CD4-positive, alpha-beta memory T cell (primary cell): ENCODE measurements at places on chromosomes 7 and 10. TPM values are rescaled to one million over a fixed set of nuclear protein-coding genes. Genes with fewer than 3 reads are reported as not detected.

DNA sequence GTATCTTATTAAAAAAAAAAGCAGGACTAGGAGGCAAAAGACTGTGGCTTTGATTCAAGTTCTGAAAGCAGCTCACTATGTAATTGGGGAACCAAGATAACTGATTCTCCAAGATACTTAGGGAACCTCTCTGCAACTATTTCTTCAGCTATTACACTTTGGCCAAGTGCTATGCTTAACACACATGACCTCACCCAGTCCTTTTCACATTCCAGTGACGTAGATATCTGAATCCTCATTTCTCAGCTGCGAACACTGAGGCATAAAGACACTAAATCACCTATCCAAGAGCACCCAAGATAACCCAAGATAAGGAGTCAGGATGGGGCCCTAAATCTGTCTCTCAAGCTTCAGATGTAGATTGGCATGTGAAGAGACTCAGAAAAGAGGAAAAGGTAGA lies 133.6 kb downstream of the GLI3 start:
- no peak overlapping the region for H3K4me3 ChIP-seq
- H3K36me3 ChIP-seq, result no peaks in the 10 kb centered on the region
- H3K4me1 ChIP-seq, result no peaks in the 10 kb centered on the region

GRCh38 chr10:98696516-98696915 lies 249.8 kb upstream of the HPS1 start:
- DNase-seq, result no peak
- H3K36me3 ChIP-seq, result no peaks in the 10 kb centered on the region
- no peak overlapping the region for H3K4me3 ChIP-seq
- H3K27ac ChIP-seq, result no peak overlapping the region
- no peaks in the 10 kb centered on the region for H3K27me3 ChIP-seq

DNA sequence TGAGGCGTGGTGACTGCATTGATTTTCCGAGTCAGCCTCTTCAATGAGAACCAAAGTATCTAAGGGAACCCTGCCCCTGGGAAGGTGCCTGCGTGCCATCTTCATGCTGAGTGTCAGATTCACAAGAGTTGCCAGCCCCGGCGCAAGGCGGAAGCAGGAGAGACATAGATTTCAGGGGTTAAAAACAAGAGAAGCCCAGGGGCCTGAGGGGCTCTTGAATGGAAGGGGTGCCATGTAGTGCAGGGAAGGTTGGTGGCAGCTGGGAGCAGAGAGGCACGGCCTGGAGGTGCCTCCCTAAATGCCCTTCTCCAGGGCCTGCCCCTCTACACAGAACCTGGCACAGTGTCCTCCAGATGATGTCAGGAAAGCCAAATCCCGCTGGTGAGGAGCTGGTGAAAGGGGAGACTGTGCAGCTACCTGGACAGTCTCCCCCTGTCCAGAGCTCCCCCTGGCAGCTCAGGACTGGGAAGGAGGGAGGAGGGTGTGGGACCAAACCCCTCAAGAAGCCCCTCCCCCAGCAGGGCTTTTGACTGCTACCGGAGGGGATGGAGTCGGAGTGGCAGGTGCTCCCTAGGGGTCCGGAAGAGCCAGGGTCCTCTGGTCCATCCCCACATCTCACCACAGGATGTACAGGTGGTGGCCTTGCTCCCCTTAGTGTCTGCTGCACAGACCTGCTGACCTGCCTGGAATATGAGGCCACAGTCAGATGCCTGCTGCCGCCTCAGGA lies 137.9 kb downstream of the TCERG1L start:
- no peak overlapping the region for H3K27ac ChIP-seq
- no peaks in the 10 kb centered on the region for H3K27me3 ChIP-seq
- no peaks in the 10 kb centered on the region for H3K4me1 ChIP-seq

- no peak overlapping the region for H3K4me3 ChIP-seq
- no peaks in the 10 kb centered on the region for H3K27me3 ChIP-seq
- peaks cover 18% of the 10 kb centered on the region for H3K36me3 ChIP-seq
- peak; percentile 45 for DNase-seq
These were observed 25.7 kb downstream of the SUV39H2 start for GRCh38 chr10:14904316-14904732.

- no peaks in the 10 kb centered on the region for H3K36me3 ChIP-seq
- no peaks in the 10 kb centered on the region for H3K27me3 ChIP-seq
- H3K4me1 ChIP-seq, result no peaks in the 10 kb centered on the region
- DNase-seq, result no peak
- no peak overlapping the region for H3K27ac ChIP-seq
These were observed 28.0 kb upstream of the SLC39A12 start for GRCh38 chr10:17923728-17924127.

- DNase-seq, result no peak
- no peak overlapping the region for H3K4me3 ChIP-seq
- H3K36me3 ChIP-seq, result no peaks in the 10 kb centered on the region
- no peaks in the 10 kb centered on the region for H3K27me3 ChIP-seq
- H3K27ac ChIP-seq, result no peak overlapping the region
- no peaks in the 10 kb centered on the region for H3K4me1 ChIP-seq
These were observed 106.7 kb upstream of the LAMB4 start for GRCh38 chr7:108236681-108237415.

DNA sequence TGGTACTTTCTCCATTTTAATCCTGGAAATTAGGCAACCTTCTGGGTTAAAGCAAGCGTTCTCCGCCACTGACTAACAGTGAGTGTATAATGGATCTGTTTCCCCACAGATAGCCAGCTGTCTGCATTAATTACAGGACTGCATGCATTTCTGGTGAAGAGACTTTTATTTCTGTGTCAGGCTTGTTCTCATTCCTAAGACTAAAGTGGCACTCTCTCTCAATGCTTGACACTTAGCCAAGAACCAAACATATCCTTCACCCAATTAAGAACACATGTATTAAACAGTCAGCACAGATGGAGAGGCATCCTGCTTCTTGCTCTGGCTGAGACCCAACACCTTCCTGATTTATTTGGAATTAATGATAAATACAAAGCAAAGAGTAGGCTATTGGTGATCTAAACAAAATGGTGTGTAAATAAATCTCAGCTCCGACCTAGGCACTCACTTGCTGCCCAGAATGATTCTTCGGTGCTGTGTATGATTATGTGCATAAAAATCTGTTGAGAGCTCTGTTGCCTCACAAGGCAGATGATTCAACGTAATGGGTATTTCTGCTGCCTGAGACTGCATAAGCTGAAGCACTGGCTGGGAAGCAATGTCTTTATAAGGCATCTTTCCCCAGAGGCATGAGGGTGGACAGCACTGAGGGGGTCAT lies 16.8 kb downstream of the CALU start:
- H3K4me1 ChIP-seq, result no peaks in the 10 kb centered on the region
- H3K4me3 ChIP-seq, result no peak overlapping the region
- H3K36me3 ChIP-seq, result peaks cover 41% of the 10 kb centered on the region
- DNase-seq, result no peak
- no peak overlapping the region for H3K27ac ChIP-seq

- peaks cover 20% of the 10 kb centered on the region for H3K4me1 ChIP-seq
- H3K27me3 ChIP-seq, result no peaks in the 10 kb centered on the region
- DNase-seq, result no peak
These were observed 149.6 kb downstream of the BICC1 start for GRCh38 chr10:58662314-58662713.

DNA sequence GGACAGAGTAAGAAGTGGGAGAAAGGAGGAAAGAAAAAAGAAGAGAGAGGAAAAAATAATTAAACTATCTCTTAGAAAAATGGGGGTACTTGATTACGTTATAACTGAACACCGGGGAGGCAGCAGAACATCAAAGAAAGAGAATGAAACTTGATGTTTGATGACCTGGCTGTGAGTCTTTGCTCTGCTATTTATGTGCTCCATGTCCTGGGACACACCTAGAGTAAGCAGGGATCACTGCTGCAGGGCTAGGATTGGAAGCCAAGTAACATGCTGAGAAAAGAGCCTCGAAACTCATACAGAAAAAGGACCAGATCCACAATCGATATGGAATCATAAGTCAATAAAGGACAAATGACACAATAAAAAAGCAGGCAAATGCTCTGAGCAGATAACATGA lies 56.7 kb upstream of the COL13A1 start:
- H3K36me3 ChIP-seq, result no peaks in the 10 kb centered on the region
- H3K27me3 ChIP-seq, result no peaks in the 10 kb centered on the region
- H3K4me1 ChIP-seq, result no peaks in the 10 kb centered on the region
- DNase-seq, result no peak
- no peak overlapping the region for H3K27ac ChIP-seq

DNA sequence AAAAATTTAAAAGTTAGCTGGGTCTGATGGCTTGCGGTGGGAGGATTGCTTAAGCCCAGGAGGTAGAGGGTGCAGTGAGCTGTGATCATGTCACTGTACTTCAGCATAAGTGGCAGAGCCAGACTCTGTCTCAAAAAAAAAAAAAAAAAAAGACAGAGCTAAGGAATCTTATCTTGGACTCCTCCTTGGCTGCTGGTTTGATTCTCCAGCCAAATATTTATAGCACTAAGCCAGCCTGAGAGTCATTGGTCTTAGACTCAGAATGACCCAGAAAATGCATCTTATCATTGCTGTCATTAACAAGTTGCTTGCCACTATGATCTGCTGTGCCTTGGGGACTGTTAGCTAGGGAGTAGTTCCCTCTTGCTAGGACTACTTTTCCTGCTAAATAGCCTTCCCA lies 164.7 kb downstream of the GNAT3 start:
- no peak overlapping the region for H3K27ac ChIP-seq
- no peak overlapping the region for H3K4me3 ChIP-seq
- DNase-seq, result no peak

DNA sequence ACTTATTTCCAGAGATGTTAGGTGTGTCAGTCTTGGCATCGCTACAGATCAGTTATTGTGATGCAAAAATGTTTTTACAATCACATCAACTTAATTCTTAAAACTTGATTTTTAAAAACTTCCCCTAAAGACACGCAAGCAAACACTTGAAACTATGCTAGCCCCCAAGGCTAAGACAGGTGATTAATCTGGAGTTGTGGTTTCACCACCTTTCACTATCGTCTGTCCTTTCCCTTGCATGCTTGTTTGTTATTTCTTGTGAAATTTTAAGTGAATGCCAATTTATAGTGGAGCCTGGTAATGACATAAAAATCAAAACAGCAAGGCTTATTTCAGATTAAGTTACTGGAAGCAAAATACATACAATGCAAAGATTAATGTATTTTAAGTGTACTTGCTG lies 70.4 kb downstream of the SLC35B4 start:
- no peak overlapping the region for H3K4me3 ChIP-seq
- no peaks in the 10 kb centered on the region for H3K27me3 ChIP-seq
- no peak for DNase-seq
- H3K36me3 ChIP-seq, result no peaks in the 10 kb centered on the region
- no peaks in the 10 kb centered on the region for H3K4me1 ChIP-seq
- no peak overlapping the region for H3K27ac ChIP-seq

DNA sequence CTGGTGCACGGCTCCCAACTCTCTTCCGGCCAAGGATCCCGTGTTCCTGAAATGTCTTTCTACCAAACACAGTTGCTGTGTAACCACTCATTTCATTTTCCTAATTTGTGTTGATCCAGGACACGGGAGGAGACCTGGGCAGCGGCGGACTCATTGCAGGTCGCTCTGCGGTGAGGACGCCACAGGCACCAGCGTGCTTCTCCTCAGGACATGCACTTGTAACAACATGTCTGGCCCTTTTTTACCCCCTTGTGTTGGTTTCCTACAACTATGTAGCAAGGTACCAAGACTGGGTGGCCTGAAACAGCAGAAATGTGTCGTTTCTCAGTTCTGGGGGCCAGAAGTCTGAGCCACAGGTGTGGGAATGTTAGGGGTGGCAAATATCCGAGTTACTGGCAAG lies 18.2 kb downstream of the CALML5 start:
- DNase-seq, result no peak
- H3K4me3 ChIP-seq, result no peak overlapping the region
- no peaks in the 10 kb centered on the region for H3K27me3 ChIP-seq
- H3K4me1 ChIP-seq, result no peaks in the 10 kb centered on the region

DNA sequence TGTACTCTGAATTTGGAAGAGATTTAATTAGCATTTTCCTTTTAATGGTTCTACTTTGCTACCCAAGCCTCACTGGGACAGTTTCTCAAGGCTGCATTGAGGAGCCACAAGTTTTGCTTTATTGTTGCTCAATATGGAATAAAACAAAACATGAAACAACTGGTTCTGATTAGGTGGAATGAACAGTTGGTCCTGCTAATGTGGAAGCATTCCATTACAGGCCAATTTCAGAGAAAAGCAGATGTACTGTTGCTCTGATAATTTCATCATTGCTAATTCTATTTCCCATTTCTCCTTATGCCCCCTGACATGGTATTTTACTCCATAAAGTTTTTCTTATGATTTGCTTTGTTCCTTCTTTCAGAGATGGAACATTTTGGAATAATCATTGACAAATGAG lies 66.0 kb upstream of the PAPSS2 start:
- no peak for DNase-seq
- H3K4me1 ChIP-seq, result no peaks in the 10 kb centered on the region
- no peaks in the 10 kb centered on the region for H3K36me3 ChIP-seq
- H3K27me3 ChIP-seq, result no peaks in the 10 kb centered on the region
- no peak overlapping the region for H3K27ac ChIP-seq
- H3K4me3 ChIP-seq, result no peak overlapping the region

GRCh38 chr7:30087371-30087770 lies 47.4 kb upstream of the MTURN start:
- H3K4me3 ChIP-seq, result no peak overlapping the region
- H3K27ac ChIP-seq, result no peak overlapping the region
- H3K4me1 ChIP-seq, result no peaks in the 10 kb centered on the region
- no peaks in the 10 kb centered on the region for H3K36me3 ChIP-seq

- H3K27ac ChIP-seq, result no peak overlapping the region
- no peak overlapping the region for H3K4me3 ChIP-seq
- no peaks in the 10 kb centered on the region for H3K27me3 ChIP-seq
- H3K4me1 ChIP-seq, result no peaks in the 10 kb centered on the region
- DNase-seq, result no peak
These were observed 25.3 kb upstream of the PWWP2B start for GRCh38 chr10:132371641-132372081.

The TRIM50 gene
- total RNA-seq, result not detected

The FGF8 gene
- not detected for total RNA-seq

The GBF1 gene
- total RNA-seq, result 39.6 TPM

The PODXL gene
- total RNA-seq, result 1.1 TPM

The CNPY1 gene
- total RNA-seq, result not detected

The CC2D2B gene
- total RNA-seq, result not detected

The PROSER2 gene
- total RNA-seq, result 0.47 TPM
